ENCODE measurements at places on chromosomes 4 and X.
A peak's percentile ranks its signal among the peaks of the same experiment; 100 is the strongest.

DNA sequence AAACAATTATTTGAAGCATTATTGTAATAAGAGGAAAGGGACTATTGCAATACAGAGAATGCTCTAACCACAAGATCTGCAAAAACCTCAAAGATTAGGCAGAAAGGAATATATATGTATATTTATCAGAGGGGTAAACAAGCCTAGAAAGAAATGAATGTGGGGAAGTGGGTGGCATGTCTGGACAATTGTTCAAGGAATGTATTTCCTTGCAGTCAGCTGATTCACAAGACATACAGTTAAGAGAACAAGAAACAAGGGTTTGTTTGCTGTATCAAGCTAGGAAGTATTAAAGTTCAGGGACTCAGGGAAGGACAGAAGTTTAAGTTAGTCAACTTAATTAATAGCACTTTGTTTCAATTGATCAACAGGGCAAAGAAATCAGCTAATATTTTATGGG lies 514.7 kb downstream of the CENPC start:
- DNase-seq: no peak

DNA sequence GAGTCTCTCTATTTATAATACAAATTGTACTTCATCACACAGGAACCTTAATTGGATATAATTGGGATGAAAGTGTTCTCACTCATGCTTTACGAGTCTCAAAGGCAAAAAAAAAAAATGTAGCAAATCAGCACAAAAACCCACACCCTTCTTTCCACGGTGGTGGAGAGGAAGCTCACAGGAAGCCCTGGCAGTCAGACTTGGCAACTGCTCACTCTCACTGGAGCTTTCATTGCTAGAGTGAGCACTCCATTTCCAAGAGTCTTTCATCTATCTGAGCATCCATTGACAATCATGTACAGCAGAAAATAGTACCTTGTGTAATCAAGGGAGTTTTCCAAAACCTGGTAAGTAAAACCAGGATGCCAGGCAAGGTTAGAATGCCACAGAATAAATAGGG lies 2159.4 kb upstream of the AGA start:
- no peak for DNase-seq

- no peak for DNase-seq
Observed at GRCh38 chr4:71069063-71069462, 75.6 kb downstream of the DCK start.

DNA sequence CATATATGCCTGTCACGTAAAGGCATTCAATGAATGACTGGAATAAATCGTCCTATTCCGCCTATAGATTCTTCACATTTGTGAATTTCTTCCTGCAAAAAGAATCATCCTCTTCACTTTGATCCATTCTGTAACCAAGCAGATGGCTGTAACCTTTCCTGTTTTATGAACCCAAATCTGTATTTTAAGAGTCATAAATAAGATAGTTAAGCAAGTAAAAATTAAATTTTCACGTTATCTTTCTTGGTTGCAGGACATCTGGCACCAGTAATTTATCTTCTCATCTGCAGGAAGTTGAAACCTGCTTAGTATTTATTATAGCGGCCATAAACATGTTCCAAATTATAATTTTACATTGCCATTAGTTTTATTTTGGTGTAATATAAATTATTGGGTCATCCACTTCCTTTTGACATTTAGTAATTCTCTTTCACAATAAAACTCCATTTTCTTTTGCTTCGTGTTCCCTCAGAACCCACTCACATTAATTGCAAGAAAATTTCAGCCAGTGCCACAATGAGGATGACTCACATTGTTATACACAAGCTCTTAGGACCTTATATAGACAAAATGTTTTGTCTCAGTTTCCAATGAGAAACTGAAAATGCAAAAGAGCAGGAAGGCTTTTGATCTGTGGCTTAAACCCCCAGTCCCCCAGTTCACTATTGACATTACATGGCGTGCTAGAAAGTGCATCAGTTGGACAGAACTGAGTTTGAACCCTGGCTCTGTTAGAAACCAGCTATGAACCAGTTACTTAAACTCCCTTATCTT lies 51.1 kb downstream of the TMEM156 start:
- DNase-seq: no peak

GRCh38 chrX:97616883-97617530 lies 733.3 kb downstream of the RPA4 start:
- DNase-seq: peak; percentile 31

DNA sequence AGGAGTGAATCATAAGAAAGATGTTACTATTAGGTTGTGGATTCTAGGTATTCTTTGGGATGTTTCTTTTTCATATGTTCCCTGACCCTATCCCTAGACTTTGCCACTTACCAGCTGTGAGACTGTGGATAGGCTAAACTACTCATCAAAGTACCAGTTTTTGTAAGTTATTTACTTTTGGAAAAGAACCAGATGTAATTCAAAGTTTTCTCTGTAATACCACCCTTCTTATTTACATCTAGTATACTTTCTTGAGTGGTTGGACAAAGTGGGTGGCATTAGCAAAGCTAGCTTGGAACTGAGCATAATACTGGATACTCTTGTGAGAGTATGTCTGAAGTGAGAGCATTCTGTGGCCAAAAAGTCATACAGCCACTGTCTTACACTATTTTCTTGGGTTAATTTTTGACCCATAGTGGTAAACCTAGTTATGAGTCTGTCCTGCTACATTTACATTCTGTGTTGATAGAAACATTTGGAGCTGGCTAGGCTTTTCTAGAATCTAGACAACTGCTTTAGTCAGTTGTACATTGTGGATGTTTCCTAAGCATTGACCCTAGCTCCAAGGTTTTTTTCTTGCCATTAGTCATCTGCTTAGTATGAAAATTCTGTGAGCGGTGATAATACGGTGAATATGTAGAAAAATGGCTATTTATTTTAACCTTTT lies 41.7 kb downstream of the KDM6A start:
- DNase-seq: peak; percentile 65

DNA sequence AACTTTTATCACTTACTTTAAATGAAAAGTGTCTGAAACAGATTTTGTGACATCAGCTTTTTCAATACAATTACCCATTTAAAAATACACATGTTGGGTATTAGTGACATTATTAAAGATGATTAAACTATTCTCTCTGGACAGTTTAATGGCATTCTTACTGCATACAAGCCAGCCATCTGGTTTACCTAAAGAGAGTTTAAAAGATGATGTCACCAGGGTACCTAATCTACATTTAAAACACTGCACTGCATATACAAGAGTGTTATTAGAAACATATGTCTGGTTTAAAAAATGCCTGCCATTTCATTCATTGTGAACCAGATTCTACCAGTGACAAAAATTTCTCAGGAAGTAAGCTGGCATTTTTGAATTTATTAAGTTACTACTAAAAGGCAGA lies 919.1 kb downstream of the ADGRL3 start:
- no peak for DNase-seq

GRCh38 chr4:94036964-94037363 lies 170.7 kb upstream of the SMARCAD1 start:
- DNase-seq: no peak
